AG04450 (cell line): ENCODE measurements at places on chromosomes 7 and 10. TPM values are rescaled to one million over a fixed set of nuclear protein-coding genes. Genes with fewer than 3 reads are reported as not detected.
A peak's percentile ranks its signal among the peaks of the same experiment; 100 is the strongest.

DNA sequence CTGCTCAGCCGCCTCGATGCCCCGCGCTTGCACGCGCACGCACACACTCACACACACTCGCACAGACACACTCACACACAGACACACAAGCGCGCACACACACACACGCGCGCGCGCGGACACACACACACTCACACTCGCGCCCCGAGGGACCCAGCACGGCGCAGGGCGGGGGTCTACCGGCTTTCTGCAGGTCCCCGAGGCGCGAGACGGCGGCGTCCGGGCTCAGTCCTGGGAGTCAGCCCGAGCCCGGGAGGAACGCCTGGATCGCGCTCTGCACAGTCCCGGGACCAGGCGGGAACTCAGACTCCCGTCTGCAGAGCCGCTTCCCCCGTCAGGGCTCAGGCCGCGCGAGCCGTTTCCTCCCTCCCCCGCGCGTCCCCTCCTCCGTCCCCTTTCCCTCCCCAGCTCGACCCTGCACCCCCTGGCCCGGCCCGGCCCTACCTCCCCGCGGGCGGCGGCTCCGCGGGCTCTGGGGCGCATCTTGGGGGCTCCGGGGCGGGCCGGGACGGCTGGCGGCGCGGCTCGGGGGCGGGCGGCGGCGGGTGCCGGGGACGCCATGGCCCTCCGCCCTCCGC lies 464 bp downstream of the DENND2A start:
- no peak for DNase-seq

- DNase-seq, result no peak
Measured at GRCh38 chr7:16223963-16224707, 197.2 kb downstream of the CRPPA start.

DNA sequence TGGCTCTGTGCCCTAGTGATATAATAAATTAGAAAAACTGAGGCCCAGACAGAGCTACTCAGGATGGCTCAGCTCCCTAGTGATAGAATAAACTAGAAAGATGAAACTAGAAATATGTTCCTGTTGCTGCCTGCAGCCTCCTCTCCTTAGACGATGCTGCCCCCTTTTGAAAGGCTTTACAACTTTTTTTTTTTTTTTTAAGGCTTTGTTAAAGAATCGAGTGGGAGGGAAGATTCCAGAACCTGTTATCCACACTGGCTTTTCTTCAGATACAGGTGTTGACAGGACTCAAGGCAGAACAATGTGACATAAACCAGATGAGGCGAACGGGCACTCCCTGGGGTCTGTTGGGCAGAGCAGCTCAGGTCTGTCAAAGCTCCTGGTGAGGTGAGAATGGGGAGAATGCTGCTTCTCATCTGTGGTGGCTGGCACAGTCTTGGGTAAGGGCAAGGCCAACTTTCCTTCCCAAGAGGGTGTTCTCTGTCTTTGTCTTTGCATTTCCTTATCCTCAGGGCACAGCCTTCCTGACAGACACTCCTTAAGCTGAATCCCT lies 175.1 kb downstream of the COBL start:
- peak; percentile 1 for DNase-seq

DNA sequence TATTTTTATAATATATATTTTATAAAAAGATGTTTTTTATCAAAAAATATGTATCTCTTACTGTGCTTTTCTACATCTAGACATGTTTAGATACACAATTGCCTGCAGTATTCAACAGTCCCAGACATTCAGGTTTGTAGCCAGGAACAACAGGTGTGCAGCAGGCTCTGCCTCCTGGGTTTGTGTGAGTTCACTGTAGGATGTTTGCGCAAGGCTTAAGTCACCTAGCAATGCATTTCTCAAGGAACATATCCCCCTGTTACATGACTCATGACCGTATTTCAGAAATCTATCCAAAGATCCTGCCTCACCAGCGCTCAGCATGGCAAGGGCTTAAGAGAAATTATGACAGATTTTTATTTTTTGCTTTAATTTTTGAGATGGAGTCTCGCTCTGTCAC lies 41.5 kb downstream of the PITRM1 start:
- no peak for DNase-seq

- DNase-seq, result no peak
Measured at GRCh38 chr7:50552139-50552538, 13.1 kb downstream of the DDC start.

GRCh38 chr7:34457329-34457728 lies 200.7 kb upstream of the NPSR1 start:
- DNase-seq, result no peak

GRCh38 chr7:93430917-93431588 lies 143.5 kb downstream of the CALCR start:
- no peak for DNase-seq

GRCh38 chr10:70982443-70982842 lies 94.1 kb upstream of the PCBD1 start:
- no peak for DNase-seq

DNA sequence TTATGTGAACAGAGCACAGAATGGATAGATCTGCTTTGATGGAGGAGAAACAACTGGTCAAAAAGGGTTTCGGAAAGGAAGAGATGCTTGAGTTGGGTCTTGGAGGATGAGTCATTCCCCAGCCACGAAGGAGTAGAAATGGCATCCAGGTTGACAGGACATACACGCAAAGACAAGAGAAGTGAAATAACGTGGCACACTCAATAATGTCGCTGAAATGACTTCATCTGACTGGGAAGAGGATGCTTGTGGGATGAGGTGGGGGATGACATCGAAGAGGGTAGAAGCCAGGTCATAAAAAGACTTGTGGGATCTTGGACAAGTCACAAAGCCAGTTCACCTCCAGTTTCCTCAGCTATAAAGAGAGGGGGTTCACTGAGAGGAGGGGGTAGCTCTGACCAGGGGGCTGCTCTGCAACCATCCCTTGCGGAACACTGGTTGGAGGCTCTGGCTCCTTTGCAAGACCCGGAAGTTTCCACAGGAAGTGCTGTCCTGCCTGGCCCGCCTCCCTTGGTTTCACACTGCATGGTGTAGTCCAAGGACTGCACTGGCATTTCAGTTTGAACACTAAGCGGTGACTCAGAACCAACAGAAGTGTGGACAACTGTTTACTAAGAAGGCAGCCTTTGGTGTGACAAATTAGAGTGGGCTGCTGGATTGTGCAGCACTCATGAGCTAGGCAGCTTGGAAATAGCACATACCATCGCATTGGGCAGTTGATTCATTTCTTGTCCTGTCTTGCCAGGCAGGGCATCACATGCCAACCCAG lies 189.9 kb upstream of the ADO start:
- no peak for DNase-seq

GRCh38 chr7:98617960-98618418 lies 904 bp downstream of the NPTX2 start:
- DNase-seq, result no peak

DNA sequence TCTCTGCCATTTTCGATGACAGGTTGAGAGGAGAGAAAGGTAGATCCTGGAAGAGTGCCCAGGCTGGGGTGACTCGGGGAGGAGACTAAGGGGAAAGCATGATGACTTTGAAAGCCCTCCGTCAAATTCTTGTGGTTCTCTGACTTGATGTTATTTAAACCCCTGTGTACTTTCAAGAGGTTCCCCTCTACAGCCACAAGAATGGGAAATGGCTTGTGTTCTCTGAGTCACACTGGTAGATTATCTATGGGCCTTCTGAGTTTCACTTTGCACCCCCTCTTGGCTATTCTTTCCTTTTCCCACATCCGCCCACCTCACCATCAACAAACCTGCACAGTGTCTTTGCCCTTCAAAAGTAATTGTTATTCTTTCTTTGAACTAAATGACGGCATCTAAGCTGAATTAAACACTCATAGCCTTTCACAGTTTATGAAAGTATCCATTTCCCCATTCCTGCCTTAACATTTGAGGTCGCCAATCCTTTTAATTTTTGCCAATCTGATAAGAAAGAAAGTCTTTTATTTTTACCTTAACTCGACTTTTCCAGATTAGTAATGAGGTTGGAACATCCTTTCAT lies 24.1 kb downstream of the PRF1 start:
- peak; percentile 45 for DNase-seq

- DNase-seq, result no peak
Measured at GRCh38 chr10:47031901-47032465, 120.8 kb downstream of the PTPN20 start.

DNA sequence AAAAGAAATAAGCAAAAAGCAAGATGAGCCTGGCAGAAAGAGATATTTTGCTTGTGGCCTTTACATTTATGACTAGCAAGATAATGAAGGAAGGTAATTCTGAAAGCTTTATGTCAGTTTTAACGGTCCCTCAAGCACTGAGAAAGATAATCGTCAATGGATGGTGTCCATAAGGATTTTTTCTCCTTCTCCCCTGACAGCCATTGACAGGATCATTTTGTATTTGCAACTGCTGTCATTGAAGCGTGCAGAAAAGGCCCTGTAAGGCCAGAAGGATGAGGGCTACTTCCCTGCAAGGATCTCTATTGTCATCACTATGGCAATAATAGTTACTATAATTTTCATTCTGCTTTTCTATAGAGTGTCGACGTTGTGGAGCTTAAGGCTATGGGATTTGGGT lies 994 bp upstream of the LRGUK start:
- no peak for DNase-seq

DNA sequence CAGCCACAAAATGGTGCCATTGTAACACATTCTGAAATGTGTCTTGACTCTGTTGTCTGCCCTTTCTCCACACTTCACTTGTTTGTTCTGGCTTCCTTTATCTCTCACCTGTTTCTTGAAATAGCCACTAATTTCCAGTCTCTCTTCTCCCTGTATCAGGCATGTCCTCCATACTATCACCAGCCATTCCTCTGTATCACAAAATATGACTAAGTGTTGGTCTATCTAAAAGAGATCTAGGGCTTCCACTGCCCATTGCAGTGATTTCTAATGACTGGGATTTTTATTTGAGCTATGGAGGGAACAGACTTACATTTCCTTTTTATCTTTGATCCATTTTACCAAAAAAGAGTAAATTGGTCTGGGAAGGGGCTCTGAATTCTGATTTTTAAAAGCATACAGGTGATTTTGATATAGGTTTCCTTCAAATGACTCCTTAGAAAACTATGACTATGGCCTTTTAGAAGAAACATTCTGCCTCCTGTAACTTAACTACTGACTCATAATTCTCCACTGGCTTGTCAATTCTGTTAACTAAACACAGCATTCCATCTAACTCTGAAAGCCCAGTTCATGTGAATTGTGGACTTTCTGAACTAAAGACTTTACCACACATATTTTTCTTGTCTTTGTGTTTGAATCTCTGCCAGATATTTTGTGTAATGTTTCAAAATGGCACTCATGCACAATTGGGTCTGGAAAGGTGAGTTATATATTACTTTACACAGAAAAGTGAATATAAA lies 1121.4 kb downstream of the XPNPEP1 start:
- peak; percentile 47 for DNase-seq

DNA sequence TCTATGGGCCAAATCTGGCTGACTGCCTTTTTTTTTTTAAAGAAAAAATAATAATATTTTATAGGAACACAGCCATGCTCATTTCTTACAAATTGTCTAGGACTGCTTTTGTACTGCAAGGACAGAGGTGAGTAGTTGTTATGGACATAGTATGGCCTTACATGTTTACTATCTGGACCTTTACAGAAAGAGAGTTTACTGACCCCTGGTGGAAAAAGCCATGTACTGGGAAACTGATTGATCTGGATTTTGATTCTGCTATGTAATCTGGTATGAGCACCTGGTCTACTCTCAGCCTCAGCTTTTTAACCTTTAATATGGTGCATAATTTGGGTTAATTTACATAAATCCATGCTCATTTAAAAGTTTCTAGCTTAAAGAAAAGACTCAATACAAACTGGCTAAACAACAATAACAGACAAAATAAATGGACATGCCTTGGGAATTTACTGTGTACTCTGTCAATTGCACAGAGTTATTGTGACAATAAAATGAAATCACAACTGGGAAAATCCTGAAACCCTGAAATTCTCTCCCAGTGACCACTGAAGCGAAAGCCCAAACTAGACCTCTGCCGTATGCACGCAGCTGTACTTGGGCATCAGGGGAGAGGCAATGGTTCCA lies 260.7 kb downstream of the BMPER start:
- no peak for DNase-seq

DNA sequence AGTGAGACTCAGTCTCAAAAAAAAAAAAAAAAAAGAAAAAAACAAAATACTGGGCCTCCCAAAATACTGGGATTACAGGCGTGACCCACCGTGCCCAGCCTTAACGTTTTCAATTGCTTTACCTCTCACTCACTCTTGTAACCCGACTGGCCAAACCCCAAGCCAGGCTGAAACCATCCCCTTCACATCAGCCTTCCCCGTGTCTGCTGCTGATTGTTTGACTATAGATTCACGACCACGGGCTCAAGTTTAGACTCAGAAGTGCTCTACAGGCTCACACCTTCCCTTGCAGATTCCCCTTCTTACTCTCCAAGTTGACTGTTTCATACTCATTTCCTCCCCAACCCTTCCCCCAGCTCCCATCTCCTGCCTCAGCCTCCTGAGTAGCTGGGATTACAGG lies 22.3 kb downstream of the TYW1 start:
- no peak for DNase-seq

- DNase-seq, result no peak
Measured at GRCh38 chr10:20128811-20129210, 312.6 kb downstream of the PLXDC2 start.

GRCh38 chr10:87503401-87503800 lies 1.3 kb upstream of the MINPP1 start:
- no peak for DNase-seq

DNA sequence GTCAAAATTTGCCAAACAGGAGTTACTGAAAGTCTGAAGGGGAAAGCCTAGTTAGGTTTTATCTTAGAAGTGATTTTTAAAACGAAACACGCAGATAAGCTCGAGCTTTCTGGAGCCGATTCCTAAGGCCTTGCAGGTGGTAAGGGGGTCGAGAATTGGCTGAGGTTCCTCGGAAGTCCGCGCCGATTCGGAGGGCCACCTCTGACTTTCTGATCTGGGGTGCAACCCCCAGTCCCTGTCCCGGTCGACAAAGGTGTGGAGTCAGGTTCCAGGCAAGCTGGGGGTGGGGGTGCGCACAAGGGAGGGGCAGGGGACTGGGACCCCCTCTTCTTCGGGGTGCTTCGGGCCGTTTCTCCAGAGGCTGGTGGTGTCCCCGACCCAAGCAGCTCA lies 701 bp upstream of the CUL1 start:
- no peak for DNase-seq

DNA sequence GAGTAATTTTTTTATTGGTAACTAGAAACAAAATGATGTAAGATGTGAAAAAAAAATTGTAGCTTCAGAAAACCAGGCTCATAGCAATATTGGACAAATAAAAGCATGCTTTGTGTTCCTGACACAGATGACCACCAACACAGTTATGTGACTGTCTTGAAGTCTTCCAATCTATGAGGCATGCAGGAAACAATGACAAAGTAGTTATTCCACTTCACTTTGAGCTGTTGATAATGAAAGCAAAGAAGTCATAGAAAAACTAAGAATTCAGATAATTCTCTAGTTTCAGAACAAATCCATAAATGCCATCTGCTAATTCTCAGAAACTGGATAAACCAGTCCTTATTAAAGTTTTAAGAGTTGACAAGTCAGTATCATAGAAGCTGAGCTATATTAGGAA lies 378.4 kb upstream of the SEMA3D start:
- DNase-seq, result no peak

The TRPV6 gene
- polyA plus RNA-seq, result not detected in 2 replicates

The PRSS37 gene
- not detected in 2 replicates for polyA plus RNA-seq

The HOXA1 gene
- polyA plus RNA-seq, result 2.6 and 2.9 TPM in 2 replicates

The AUTS2 gene
- polyA plus RNA-seq, result 1.5 and 2.0 TPM in 2 replicates

The EGFR gene
- polyA plus RNA-seq, result 59.0 and 62.6 TPM in 2 replicates

The ACSM6 gene
- polyA plus RNA-seq, result not detected in 2 replicates

The SYT15 gene
- 0.15 and 0.20 TPM in 2 replicates for polyA plus RNA-seq

The PLAU gene
- 241 and 329 TPM in 2 replicates for polyA plus RNA-seq
